ENCODE measurements at places on chromosomes 2 and 18.

- DNase-seq: no peak
These were observed 31.5 kb downstream of the COA5 start for GRCh38 chr2:98576666-98577312.

DNA sequence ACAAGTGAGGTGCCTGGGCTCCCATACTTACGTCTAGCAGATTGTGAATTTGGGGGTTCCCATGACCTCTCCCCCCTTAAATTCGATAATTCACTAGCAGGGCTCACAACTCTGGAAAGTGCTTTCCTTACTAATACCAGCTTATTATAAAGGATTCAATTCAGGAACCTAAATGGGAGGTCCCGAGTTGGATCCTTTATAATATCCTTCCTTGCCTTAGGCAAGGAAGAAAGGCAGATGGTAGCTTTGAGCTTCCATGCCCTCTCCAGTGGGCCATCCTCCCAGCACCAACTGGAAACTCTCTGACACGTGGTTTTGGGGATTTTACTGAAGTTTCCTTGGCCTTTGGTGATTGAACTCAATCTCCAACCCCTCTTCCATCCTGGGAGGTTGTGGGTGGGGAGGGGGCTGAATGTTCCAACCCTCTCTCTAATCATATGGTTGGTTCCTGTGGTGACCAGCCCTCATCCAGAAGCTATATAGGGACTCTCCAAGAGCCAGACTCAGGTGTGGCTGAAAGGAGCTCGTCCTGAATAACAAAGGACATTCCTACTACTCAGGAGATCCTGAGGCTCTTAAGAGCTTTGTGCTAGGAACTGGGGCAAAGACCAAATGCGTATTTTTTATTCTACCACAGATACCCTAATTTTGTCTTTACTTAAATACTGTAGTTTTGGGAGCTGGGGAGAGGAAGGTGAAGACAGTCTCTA is 62.2 kb downstream of the HAUS1 start:
- DNase-seq: no peak

DNA sequence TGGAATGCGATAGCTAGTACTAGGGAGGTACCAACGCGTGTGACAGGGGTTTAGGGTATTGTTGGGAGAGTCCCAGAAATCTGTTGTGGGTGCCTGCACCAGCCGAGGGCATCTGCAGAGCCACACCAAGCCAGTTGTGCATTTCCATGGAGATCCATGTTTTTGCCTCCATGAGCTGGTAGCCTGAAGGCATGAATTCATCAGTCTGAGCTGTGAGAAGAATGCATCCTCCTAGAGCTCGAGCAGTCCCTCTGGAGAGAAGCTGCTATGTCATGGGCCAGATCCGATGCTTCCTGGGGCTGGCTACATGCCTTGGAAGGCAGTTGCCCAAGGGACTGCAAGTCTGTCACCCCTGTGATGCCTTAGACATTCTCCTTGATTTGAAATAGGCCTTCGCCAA is 57.9 kb downstream of the LIPG start:
- DNase-seq: no peak

DNA sequence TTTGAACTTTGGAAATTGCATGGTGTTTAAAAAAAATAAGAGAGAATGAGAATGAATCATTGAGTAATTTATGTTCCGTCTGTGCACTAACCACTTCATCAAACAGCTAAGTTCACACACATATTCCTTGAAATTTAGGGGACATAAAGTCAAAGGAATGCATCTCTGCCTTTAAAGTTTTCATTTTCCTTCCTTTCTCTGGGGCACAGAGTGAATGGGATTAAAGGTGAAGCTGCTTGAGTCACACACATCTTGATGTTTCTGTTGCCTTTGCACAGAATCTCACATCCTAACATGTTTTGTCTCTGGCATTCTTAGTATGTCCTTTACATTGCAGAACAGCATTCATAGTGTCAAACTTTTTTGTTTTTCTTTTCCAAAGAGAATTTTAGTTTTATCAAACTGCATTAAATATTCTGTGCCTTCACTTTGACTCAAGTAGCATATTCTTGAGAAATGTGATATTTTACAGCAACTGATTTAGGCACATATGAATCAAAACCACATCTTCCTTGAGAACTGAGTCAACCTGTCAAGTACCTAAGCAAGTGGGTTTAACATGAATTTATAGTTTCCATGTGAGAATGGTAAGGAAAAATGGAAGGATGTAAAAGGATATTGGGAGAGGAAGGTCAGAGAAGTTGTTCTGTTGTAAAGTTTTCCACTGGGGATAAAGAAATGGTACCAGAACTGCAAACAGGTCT is 169.1 kb upstream of the THUMPD2 start:
- no peak for DNase-seq

DNA sequence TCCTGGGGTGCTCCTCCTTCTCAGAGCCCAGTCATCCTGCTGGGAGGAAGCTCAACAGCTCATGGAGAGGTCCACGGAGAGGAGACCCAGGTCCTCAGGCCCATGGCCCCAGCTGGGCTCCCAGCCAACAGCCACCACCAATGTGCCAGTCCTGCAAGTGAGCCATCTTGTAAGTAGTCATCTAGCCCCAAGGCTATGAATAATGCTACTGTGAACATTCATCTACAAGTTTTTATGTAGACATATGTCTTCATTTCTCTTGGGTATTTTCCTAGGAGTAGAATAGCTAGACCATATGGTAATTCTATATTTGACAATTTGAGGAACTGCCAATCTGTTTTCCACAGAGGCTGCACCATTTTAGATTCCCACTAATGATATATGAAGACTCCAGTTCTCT is 166.1 kb downstream of the MTCL1 start:
- DNase-seq: no peak

DNA sequence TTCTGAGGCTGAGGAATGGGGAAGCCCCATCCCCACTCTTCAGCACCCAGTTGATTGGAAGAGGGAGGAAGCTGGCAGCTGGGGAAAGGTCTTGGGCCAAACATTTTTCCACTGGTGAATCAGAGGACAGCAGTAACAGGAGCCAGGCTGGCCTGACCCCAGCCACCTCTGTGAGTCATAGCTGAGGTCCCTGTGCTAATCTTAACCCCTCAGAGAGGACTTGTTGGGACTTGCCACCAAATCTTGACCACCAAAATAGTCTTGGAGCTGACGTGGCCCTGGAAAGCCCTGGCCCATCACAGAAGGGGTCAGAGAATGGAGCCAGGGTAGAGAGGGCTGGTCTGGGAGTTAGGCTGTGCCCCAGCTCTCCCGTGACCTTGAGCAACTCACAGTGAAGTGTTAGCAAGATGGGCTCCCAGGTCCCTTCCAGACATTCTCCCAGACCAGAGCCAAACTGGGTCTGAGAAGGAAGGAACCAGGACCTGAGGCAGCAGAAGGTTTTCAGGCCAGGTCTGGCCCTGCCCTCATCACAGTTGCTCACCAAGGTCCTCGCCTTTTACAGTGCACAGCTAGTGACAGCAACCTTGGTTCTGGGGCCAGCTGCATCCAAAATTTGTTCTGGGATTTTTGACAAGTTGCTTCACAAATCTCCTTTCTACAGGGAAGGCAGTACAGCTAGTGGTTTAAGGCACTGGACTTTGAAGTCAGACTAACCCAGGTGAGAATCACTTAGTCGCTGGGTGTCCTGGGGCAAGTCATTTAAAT is 266.6 kb downstream of the CYP26B1 start:
- no peak for DNase-seq

DNA sequence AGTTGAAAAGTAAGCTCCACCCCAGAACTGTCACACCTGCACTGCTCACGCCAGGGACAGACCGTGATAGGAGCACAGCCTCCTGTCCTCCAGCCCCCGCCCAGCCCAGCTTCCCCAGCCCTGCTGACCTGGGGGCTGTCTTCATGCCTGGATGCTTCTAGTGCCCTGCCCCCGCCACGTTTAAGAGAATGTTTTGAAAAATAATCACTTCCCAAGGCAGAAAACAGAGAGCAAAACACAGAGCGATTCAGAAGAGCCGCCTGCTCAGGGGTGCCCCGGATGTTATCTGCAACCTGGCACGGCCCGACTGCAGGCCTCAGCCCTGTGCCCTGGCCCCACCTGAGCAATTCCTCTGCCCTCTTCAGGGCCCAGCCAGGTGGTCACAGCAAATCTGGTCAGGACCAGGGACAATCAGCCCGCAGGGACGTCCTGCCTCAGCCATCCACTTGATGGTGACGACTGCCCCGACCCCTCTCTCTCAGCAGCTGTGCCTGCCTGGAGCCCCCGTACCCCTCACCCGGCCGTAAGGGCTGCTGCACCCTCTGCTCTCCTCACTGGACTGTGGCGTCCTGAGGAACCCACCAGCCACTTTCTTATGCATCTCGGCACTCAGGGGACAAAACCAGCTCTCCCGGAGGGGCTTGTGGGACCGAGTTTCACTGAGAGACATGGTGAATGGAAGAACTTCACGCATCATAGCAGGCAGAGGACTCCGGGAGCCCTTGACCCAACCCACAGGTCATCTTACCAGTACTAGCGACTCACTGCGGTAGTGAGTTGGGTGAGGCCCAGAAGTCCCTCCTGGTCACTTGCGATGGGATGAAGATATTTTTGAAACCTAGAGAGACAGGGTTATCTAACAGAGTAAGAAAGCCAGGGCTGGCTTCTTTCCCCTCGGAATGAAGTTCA is 30.2 kb downstream of the ADI1 start:
- no peak for DNase-seq

DNA sequence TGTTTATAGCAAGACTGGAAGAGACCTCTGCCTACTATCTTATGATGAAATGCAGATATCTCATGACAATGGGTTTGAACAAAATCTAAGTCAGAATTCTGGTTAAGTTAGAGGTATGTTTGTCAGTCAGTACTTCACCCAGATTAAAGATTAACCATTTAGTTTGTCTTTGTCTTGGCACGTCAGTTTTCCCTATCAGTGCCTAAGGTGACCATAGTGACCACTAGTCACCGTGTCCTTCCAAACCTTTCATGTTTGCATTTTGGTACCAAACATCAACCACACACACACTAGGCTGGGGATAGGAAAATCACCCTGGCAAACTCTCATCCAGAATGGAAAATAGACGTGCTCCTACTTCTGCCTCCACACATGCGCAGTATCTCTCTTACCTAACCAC is 248.9 kb downstream of the PIEZO2 start:
- no peak for DNase-seq

DNA sequence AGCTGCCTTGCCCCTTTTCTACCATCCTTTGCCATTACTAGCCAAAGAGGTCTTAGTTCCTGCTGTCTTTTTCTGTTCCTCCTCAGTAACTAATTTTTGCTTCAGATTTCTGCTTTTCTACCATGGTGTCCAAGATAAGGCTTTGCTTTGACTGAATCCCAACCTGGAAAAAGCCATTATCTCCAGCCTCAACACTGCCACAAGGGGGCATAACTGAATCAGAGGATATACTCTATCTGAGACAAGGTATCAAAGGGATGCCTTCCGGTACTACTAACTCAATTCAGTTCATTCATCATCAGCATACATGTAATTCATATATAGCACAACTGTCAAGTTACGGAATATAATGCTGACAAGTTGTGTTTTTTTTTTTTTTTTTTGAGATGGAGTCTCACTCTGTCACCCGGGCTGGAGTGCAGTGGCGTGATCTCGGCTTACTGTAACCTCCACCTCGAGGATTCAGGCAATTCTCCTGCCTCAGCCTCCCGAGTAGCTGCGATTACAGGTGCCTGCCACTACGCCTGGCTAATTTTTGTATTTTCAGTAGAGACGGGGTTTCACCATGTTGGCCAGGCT is 11.4 kb downstream of the OSGEPL1 start:
- DNase-seq: no peak

- no peak for DNase-seq
These were observed 16.8 kb upstream of the MYCN start for GRCh38 chr2:15923597-15923996.

GRCh38 chr18:46407486-46408166 is 249.4 kb downstream of the LOXHD1 start:
- no peak for DNase-seq

DNA sequence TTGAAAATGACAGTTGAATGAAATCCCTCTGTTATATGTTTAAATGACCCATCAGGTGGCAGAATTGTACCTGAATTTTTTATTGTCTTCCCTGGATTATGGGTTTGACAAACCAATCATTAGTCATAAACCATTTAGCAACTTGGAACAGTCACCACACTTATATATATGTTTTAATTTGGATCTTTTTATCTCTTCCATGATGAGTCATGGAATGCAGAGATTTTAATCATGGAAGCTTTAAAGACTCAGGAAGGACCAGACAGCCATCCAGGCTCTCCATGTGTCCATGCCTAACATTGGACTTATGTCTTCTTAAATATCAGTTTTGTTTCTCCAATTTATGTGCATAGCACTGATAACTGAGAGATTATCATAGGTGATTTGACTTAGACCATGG is 188.3 kb upstream of the ZSWIM2 start:
- DNase-seq: no peak

DNA sequence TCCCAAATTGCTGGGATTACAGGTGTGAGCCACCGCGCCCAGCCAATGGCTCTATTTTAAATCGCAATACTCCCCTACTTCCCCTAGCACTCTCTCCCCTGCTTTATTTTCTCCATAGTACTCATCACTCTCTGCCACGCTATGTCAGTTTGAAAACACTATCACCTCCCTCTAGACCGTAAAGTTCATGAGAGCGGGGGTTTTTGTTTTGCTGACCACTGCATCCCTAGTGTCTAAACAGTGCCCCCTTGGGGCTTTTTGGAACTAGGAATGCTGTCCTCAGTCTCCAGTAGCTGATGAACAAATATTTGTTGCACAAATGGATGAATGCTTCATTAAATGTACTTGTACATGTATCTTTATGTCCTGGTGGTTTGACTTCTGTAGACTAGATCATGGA is 44.1 kb downstream of the ATOH8 start:
- DNase-seq: no peak

- DNase-seq: no peak
These were observed 2.0 kb upstream of the TRPM8 start for GRCh38 chr2:233915128-233915527.

DNA sequence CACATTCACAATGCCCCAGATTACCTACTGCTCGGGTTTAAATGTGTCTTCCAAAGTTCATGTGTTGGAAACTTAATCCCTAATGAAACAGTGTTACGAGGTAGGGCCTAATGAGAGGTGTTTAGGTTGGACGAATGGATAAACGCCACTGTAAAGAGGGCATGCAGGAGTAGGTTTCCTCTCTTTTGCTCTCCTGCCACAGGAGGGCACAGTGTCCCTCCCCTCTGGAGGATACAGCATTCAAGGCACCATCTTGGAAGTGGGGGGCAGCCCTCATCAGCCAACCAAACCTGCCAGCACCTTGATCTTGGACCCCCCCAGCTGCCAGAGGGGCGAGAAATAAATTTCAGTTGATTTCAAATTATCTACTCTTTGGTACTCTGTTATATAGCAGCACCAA is 103.5 kb downstream of the TSHZ1 start:
- no peak for DNase-seq

- DNase-seq: no peak
These were observed 300.9 kb downstream of the ARHGAP15 start for GRCh38 chr2:143429932-143430679.

Data from NCI-H2081 treated with DMSO at 0.1 percent for 48 hours (cell line).